T-helper 17 cell (primary cell): ENCODE measurements at places on chromosomes 3 and 15.

DNA sequence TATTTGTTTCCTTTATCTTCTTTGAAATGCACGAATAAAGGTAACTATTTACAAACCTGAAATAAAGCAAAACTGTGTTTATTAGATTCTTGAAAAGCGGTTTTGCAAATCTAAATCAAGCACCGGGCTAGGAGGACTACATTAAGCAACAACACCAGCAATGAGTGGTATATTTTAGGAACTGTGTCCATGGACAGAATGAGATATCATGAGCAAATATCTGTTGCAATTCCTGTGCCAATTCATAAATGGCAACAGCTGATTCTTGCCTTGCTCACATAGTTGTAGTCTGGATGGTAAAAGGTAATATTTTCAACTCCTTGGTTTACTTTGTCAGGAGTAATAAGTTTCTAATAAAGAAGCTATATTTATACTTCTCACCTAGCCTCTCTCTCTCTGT, 403.3 kb downstream of the LPP start:
- no peak for DNase-seq

DNA sequence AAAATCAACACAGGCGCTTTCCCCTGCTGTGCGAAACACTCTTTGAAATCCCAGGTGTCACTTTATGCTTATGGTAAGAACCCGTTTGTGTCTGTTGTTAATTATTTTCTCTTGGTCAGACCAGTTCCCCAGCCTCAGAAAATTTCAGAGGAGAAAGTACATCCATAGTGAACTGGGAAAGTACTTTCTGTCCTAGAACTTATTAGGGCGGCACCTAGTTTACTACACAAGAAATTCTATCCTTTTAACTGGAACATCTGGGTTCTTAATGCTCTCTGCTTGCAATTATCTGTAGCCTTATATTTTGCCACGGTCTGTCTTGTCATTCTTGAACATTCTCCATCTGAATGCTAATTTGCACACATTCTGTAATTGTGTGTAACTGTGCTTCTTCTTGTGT, 215.0 kb downstream of the PTPRG start:
- no peak for DNase-seq

GRCh38 chr15:38028869-38029268, 94.4 kb downstream of the TMCO5A start:
- no peak for DNase-seq

- no peak for DNase-seq
Measured at GRCh38 chr3:65020281-65021160, 332.7 kb upstream of the ADAMTS9 start.

GRCh38 chr15:95175914-95176658, 944.7 kb downstream of the MCTP2 start:
- no peak for DNase-seq

GRCh38 chr15:27124287-27124871, 153.4 kb downstream of the GABRG3 start:
- DNase-seq, result no peak
